CD4-positive, CD25-positive, alpha-beta regulatory T cell (primary cell): ENCODE measurements at places on chromosomes 4 and X. TPM values are rescaled to one million over a fixed set of nuclear protein-coding genes. Genes with fewer than 3 reads are reported as not detected.

The SPANXB1 gene
- not detected for total RNA-seq

The MSX1 gene
- 0.54 TPM for total RNA-seq

DNA sequence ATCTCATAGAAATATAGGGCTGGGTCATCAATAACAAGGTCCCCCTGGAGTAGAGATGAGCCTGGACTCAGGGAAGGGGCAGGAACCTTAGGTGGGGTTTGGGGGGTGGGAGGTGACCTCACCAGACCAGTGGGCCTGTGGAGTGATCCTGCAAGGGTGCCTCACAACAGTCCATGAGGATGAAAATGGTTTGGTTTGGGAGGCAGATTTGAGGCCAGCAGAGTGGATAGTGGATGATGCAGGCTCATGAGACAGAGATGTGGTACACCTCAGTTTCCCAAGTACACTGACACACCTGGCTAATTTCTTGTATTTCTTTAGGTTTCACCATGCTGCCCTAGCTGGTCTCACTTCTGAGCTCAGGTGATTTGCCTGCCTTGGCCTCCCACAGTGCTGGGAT is 18.1 kb upstream of the TRIM60 start:
- no peaks in the 10 kb centered on the region for H3K36me3 ChIP-seq
- no peak overlapping the region for H3K4me3 ChIP-seq
- no peaks in the 10 kb centered on the region for H3K4me1 ChIP-seq
- no peaks in the 10 kb centered on the region for H3K27me3 ChIP-seq
- DNase-seq, result no peak
- H3K27ac ChIP-seq, result no peak overlapping the region

DNA sequence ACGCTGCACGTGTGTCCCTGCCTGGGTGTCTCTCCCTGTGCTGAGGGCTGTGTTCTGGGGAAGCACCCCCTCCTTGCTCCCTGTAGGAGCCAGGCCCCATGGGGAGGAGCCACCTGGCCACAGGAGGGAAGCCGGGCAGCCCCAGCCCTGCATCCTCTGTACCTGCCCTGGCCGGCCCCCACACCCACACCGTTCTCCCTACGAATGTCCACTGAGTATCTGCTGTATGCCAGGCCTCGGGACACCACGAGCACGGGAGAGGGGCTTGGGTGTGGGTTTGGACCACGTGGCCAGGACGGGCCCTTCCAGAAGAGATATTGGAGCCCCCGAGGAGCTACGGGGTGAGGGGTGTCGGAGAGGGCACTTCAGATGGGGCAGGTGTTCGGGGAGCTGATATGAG is 6.3 kb downstream of the FGFRL1 start:
- no peak for DNase-seq
- peaks cover 5% of the 10 kb centered on the region for H3K4me1 ChIP-seq
- no peak overlapping the region for H3K27ac ChIP-seq
- H3K27me3 ChIP-seq, result no peaks in the 10 kb centered on the region
- H3K36me3 ChIP-seq, result no peaks in the 10 kb centered on the region

GRCh38 chr4:83605744-83606172 is 69.8 kb downstream of the GPAT3 start:
- H3K4me3 ChIP-seq, result no peak overlapping the region
- no peak for DNase-seq
- H3K36me3 ChIP-seq, result no peaks in the 10 kb centered on the region
- no peaks in the 10 kb centered on the region for H3K4me1 ChIP-seq
- no peak overlapping the region for H3K27ac ChIP-seq
- H3K27me3 ChIP-seq, result no peaks in the 10 kb centered on the region

DNA sequence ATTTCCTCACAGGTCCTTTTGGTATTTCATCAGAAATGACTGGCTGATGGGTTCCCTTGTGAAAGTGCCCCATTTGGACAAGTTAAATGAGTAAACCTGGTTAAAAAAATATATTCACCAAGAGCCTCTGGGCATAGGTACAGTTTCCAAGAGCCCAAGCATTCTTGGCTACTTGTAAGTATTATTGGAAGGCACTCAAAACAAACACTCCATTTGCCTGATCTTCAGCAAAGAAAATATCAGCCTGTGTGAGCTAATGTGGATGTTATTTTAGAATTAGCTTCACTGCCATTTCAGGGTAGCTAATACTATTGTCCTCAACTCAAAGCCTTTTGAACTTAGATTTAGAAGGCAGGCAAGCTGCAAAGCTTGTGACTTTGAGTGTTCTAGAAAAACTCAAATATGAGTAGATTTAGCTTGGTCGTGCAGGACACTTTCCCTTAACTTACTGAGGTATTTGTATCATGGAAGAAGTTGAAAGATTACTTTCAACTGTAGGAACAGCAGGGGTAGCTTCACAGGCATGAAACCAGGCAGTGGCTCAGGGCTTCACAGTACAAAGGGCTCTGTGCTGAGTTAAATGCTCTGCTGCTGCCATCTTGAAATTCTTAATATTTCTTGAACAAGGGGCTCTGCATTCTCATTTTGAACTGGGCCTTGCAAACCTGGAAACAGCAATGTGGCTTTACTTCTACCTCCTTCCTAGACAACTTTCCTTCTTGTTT is 177.2 kb downstream of the AMELX start:
- H3K27me3 ChIP-seq, result no peaks in the 10 kb centered on the region

GRCh38 chr4:27791640-27792039 is 931.0 kb downstream of the STIM2 start:
- no peak for DNase-seq
- no peak overlapping the region for H3K4me3 ChIP-seq

- H3K36me3 ChIP-seq, result no peaks in the 10 kb centered on the region
- DNase-seq, result no peak
- H3K27me3 ChIP-seq, result no peaks in the 10 kb centered on the region
- H3K4me1 ChIP-seq, result peaks cover 10% of the 10 kb centered on the region
Observed at GRCh38 chr4:37951461-37952352, 8.5 kb upstream of the PTTG2 start.

GRCh38 chrX:72117636-72118210 is 14.0 kb downstream of the RTL5 start:
- H3K4me1 ChIP-seq, result peaks cover 9% of the 10 kb centered on the region
- H3K27me3 ChIP-seq, result no peaks in the 10 kb centered on the region
- H3K36me3 ChIP-seq, result no peaks in the 10 kb centered on the region
- no peak overlapping the region for H3K4me3 ChIP-seq
- DNase-seq, result no peak

DNA sequence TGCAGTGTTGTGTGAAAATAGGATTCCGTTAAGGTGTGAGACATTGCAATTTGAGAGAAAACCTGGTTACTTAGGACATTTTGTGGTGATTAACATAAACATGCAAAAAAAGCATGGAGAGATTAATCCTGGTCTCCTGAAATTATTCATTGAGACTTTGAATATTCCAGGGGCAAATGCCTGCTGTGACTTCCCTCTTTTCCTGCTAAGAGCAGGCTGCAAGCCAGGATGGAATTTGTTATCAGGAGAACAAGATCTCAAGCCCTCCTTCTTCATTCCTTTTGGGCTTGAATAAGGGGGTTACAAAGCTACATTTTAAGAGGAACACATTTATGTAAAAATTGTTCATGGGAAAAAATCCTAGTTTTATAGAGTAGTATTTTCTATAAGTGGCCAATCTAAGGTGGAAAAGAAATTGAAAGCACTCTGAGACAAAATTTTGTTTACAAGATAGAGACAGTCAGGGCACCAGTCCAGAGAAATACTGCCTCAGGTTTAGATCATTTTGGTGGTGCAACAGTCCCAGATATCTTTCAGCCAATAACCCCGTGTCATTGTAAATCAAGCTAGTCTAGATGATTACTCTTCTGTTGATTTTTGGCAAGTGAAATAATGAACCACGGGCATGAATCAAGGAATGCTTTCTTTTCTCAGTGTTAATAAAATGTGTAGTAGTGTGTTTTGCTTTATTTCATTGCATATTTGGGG is 1528.3 kb upstream of the AGA start:
- H3K4me3 ChIP-seq, result no peak overlapping the region
- H3K27ac ChIP-seq, result no peak overlapping the region
- DNase-seq, result no peak
- H3K36me3 ChIP-seq, result no peaks in the 10 kb centered on the region

The MAGEB2 gene
- total RNA-seq, result not detected

DNA sequence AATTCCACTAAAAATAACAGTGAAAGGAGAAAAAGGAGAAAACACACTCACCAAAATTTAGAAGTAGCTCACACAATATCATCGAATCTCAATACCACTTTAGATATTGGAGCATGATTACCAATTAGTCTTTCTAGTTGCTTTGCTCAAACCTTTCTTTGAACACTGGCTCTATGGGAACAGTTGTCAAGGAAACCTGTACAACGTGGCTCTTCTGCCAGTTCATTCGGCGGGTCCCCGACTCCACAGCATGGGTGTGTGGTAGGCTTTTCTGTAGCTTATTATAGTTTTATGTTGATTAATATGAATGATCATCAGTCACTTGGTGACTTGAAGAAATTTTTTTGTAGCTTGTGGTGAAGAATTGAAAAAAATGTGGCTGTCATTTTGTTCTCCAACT is 50.2 kb upstream of the TMEM150C start:
- peaks cover 2% of the 10 kb centered on the region for H3K27me3 ChIP-seq
- no peaks in the 10 kb centered on the region for H3K4me1 ChIP-seq
- H3K27ac ChIP-seq, result no peak overlapping the region
- no peak overlapping the region for H3K4me3 ChIP-seq
- DNase-seq, result no peak
- H3K36me3 ChIP-seq, result no peaks in the 10 kb centered on the region

DNA sequence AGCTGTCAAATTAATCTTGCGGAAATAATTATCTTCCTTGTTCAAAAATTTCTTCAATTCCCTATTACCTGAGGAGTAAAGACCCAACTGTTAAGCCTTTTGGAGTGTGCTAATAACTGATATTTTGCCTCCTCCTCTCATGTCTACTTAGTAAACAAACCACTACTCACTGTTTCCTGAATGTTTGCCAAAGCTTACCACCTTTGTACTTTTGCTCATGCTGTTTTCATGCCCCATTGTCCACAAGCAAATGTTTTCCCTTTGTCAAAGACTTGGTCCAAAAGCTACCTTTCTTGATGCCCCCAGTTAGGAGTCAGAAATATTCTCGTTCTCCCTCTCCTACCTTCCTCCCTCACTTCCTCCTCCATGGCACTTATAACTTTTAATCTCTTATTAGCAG is 226.1 kb downstream of the ENOX2 start:
- no peak overlapping the region for H3K27ac ChIP-seq
- no peaks in the 10 kb centered on the region for H3K4me1 ChIP-seq
- no peak overlapping the region for H3K4me3 ChIP-seq

DNA sequence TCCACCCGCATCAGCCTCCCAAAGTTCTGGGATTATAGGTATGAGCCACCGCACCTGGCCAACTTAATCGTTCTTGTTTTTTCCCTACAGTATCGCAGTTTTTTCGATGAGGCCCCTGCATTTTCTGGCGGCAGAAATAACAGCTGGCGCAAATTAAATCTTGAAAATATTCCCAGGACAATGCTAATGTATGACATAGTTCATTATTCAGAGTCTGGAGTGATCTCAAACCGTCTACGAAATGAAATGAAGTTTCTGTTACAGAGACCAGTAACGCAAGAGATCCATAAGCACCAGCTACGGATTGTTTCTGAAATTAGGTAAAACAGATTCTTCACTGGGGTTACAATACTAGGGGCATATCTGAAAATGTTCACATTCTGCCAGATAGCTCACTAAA is 27.3 kb downstream of the CXorf58 start:
- no peak for DNase-seq
- H3K27me3 ChIP-seq, result no peaks in the 10 kb centered on the region
- no peaks in the 10 kb centered on the region for H3K36me3 ChIP-seq

GRCh38 chrX:4450177-4450576 is 736.7 kb upstream of the PRKX start:
- H3K27me3 ChIP-seq, result no peaks in the 10 kb centered on the region
- DNase-seq, result no peak
- no peak overlapping the region for H3K27ac ChIP-seq
- H3K36me3 ChIP-seq, result no peaks in the 10 kb centered on the region
- H3K4me3 ChIP-seq, result no peak overlapping the region

The LGI2 gene
- not detected for total RNA-seq

The TRIML1 gene
- total RNA-seq, result not detected

DNA sequence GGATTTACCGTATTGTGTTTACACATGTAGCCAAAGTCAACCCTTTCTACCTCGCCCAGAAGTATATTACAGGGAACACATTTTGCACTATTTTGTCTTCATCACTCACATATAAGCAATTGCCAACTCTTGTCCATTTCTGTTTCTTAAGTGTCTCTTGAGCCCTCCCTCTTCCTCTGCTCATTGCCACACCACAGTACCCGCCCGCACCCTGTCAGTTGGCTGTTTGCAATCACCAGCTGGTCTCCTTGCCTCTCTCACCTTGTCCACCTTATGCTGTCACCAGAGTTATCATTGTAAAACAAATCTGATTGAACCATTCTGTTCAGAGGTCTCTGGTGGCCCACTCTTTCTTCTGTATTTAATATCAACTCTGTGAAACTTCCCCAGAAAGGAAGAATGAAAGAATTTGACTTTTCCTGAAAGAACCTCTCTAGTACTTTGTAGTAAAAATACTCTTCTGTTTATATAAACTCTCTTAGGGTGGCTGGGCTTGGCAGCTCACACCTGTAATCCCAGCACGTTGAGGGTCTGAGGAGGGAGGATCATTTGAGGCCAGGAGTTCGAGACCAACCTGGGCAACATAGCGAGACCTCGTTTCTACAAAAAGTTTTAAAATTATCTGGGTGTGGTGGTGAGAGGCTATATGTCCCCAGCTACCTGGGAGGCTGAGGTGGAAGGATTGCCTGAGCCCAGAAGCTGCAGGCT is 50.2 kb downstream of the ING2 start:
- DNase-seq, result no peak
- H3K27me3 ChIP-seq, result peaks cover 2% of the 10 kb centered on the region
- H3K4me1 ChIP-seq, result no peaks in the 10 kb centered on the region
- no peak overlapping the region for H3K27ac ChIP-seq
- H3K36me3 ChIP-seq, result no peaks in the 10 kb centered on the region

The ADD1 gene
- total RNA-seq, result 242 TPM

The ATP8A1 gene
- 49.9 TPM for total RNA-seq

DNA sequence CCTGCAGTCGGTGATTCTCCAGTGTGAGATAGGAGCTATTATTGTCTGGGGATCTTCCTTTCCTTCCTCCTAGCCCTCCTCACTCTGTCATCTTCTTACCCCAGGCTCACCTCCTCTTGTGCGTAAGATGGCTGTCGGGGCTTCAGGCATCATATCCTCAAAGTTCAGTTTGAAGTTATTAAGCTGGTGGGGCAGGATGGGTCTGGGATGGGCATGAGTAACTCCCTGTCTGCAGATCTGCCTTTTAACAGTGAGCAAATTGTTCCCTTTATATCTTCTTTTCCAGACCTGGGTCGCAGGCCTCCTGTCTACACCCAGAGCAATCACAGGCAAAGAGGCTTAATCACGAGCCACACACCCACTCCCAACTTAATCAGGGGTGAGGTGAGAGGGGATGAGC is 900 bp upstream of the MTMR1 start:
- peaks cover 54% of the 10 kb centered on the region for H3K4me1 ChIP-seq
- no peaks in the 10 kb centered on the region for H3K27me3 ChIP-seq
- peak overlapping the region; percentile 87 for H3K4me3 ChIP-seq
- no peaks in the 10 kb centered on the region for H3K36me3 ChIP-seq

GRCh38 chrX:153582896-153583295 is 16.0 kb downstream of the CCNQ start:
- H3K4me1 ChIP-seq, result peaks cover 15% of the 10 kb centered on the region
- H3K36me3 ChIP-seq, result peaks cover 8% of the 10 kb centered on the region
- peak overlapping the region; percentile 57 for H3K27ac ChIP-seq
- no peaks in the 10 kb centered on the region for H3K27me3 ChIP-seq
- H3K4me3 ChIP-seq, result no peak overlapping the region
- DNase-seq, result peak; percentile 60

The PHOX2B gene
- not detected for total RNA-seq

GRCh38 chrX:8811611-8812010 is 10.4 kb upstream of the FAM9A start:
- no peaks in the 10 kb centered on the region for H3K27me3 ChIP-seq
- DNase-seq, result no peak
- H3K4me3 ChIP-seq, result no peak overlapping the region
- no peaks in the 10 kb centered on the region for H3K4me1 ChIP-seq
- H3K36me3 ChIP-seq, result no peaks in the 10 kb centered on the region

The ITGB1BP2 gene
- 1.4 TPM for total RNA-seq

The MAGEA11 gene
- not detected for total RNA-seq
